ENCODE measurements at places on chromosomes 4 and X.

- DNase-seq, result no peak
Measured at GRCh38 chr4:56737666-56738065, 56.6 kb upstream of the HOPX start.

- no peak for DNase-seq
Measured at GRCh38 chr4:150236626-150237025, 158.4 kb downstream of the DCLK2 start.

- DNase-seq, result no peak
Measured at GRCh38 chrX:38991656-38992440, 190.6 kb downstream of the MID1IP1 start.

GRCh38 chr4:47278631-47279030 is 184.9 kb downstream of the COMMD8 start:
- DNase-seq, result no peak

GRCh38 chr4:117324851-117325491 is 239.6 kb upstream of the TRAM1L1 start:
- DNase-seq, result no peak
